HT1080 (cell line): ENCODE measurements at places on chromosomes 3 and 15.

GRCh38 chr15:59353994-59354416 is 18.7 kb downstream of the MYO1E start:
- DNase-seq, result no peak

DNA sequence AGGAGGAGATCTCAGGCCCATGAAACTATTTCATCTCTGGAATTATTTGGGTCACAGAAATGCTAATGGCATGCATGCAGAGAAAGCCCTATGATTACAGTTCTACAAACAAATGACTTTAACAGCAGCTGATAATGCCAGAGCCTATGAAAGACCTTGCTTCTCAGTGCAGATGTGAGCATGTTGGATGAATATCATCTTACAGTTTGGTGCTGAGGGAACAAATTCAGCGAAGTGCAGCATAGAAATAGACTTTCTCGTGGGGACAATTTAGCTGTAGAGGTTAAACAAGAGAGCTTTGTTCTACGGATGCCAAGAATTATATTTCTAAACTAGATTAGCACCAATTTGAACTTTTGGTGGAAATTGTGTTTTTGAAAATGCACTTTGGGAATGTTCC is 27.7 kb downstream of the PTX3 start:
- no peak for DNase-seq

DNA sequence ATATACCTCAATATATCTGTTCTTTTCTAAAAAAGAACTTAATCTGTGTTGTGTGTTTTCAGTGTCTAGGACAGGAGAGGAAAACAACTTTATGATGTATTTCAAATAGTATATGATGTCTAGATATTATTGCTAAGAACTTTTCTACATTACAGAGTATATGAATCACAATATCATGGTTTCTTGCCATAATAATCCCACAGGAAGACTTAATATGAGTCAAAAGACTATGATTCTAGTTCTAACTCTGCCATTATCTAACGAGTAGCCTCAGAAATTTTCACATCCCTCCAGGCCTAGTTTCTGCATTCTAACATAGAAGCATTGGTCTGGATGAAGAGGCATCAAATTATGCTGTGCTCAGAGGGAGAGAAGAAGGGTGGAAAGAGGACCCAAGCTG is 107.7 kb upstream of the SPRED1 start:
- DNase-seq, result no peak

DNA sequence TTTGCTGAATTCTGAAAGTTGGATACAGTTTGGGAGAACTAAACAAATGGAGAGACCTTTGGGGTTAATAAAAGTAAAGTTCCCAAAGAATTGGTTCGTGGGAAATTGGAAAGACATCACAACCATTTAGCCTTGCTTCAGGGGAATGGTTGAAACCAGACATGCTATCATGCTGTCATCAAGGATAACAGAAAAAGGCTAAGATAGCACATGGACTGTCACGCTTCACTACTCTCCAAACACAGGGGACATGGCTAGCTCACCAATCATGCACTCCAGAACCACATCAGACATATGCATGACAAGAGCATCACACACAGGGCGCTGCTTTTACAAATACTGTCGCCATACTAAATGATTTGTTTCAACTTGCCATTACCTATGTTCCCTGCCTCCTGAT is 671.7 kb upstream of the ROBO1 start:
- DNase-seq, result no peak

- DNase-seq, result no peak
Observed at GRCh38 chr15:77525907-77526594, 105.4 kb downstream of the HMG20A start.

GRCh38 chr3:104132566-104133403 is 1233.9 kb upstream of the ALCAM start:
- peak; percentile 90 for DNase-seq

- DNase-seq, result no peak
Observed at GRCh38 chr15:76149291-76149915, 89.6 kb downstream of the TMEM266 start.

GRCh38 chr15:65091946-65092770 is 15.6 kb downstream of the KBTBD13 start:
- DNase-seq, result no peak

DNA sequence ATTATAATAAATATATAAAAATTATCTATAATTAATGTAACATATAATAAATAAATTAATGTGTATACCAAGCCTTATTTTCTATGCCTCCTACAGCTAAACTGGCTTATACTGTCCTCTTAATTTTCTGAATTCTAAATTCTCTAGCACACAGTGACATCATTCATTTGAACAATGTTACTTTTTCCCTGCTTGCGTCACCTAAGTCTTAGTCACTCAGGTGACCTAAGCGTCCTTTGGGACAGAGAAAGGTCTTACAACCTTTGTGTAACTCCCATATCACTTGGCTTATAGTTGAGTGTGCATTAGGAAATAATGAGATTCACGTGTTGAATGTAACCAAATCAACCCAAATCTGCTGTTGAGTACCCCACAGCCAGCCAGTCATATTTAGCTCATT is 48.5 kb upstream of the KCNMB2 start:
- DNase-seq, result no peak
